AG04449 (cell line): ENCODE measurements at places on chromosomes 4 and X.

DNA sequence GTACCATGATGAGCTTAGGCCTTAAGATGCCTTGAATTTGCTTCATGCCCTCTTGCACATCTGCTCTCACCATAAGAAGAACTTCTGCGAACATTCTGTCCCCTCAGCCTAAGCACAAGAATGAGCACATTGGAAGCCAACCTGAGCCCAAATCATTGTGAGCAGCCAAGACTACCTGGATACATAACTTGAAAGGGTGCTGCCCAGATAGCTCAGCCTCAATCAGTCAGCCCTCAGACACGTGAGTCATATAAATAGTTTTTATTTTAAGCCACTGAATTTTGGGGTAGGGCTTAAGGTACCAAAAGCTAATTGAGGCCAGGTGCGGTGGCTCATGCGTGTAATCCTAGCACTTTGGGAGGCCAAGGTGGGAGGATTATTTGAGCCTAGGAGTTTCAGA, 27.5 kb upstream of the BBS12 start:
- DNase-seq = no peak

DNA sequence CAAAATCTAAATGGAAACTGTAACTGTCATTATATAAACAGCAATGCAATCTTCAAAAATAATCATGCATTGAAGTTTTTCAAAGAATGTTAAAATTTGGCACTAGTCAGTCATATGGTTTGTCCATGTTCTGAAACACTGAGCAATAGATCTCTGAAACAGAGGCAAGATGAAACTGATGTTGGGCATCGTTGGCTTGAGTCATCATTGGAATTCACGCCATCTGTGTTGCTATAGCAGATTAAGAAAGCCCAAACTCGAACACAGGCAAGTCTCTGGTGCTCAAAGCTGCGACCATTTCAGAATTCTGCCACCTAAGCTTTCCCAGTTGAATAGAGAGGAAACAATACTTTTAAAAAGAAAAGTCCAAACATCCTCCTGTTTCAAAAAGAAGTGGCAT, 114.1 kb upstream of the PPARGC1A start:
- no peak for DNase-seq

DNA sequence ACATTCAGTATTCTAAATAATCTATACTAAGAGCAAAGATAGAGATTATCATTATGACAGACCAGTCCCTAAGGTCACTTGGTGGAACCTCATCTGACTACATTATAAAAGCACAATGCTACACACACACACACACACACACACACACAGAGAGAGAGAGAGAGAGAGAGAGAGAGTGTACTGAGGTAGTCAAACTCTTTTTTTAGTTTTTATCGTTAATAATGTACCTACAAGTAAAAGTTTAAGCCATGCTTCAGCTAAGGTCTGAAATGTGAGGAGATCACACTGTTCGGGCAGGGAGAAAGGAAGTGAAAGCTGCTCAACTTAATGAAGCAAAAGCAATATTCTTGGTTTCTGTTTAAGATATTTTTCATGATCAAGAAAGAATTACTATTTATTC, 75.8 kb upstream of the CCDC160 start:
- DNase-seq = no peak

DNA sequence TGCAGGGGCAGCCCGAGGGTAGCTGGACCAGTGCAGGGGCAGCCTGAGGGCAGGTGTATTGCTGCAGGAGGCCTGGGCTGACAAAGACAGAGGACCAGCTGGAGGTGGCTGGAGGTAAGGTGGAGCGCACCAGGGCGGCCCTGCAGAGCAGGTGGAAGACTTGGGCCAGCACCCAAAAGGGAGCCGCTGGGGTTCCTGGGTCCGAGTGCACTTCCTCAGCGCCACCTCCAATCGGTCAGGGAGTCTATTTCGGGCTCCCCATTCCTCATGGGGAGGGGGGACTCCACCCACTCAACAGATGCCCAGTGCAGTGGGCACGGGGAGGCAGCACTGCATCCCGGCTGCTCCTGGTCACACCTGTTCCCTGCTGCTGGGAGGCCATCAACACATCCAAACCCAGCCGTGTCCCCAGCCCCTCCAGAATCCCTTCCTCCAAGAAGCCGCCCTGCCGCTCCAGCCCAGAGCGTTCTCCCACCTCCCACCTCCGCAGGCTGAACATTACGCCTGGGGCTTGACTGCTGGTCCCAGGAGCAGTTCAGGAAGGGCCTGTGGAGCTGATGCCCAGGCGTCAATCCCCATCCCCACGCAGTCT, 1.5 kb downstream of the LRPAP1 start:
- DNase-seq = no peak

DNA sequence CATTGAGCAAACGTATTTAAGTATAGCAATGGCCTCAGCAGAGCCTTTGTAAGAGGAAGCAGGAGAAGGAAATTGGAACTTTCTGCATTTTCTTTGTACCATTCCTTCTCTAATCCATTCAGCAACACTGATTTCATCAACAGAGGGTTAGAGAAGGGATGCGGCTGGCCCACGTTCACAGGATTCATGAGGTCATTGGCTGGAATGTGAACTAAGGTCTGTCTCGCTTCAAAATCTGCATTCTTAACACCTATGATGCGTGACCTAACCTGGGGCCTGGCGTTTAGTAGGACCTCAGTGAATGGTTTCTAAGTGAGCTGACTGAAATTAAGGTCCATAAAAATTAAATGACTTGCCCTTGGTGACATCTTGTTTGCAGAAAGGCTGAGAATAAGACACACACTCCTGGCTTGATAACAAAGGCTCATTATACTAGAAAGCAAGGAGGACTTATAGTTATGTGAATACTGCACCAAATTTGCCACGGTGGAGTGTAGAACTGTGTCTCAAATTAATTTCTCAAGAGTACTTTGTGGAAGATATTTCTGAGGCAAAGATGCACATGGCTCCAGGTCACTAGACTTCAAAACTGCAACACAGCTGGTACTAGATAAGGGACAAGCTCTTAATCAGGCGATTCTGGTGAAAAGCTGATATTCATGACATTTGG, 25.4 kb downstream of the FGFBP1 start:
- DNase-seq = no peak

DNA sequence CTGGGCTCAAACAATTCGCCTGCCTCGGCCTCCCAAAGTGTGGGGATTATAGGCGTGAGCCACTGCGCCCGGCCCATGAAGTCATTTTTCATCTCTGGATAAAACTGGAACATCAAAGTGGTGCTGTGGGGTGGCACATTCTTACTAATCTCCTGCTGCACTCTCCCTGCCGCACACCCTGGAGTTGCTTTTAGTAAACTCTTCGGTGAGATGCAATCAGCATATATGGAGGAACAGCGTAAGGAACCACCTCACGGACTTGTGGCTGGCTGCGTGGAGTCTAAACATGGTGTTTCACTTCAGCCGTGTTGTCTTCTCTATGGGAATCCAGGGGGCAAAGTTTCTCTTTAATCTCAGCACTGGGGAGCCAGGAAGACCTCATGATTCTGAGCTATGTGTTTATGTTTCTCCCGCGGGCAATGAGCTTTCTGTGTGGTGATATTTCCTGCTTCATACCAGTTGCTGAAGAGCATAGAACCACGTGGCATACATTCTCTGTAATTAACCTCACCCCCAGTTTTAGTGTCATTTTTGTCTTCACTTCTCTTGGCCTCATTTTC, 2.1 kb upstream of the RHOH start:
- no peak for DNase-seq

- no peak for DNase-seq
These were observed 193.7 kb downstream of the SPATA18 start for GRCh38 chr4:52244848-52245247.

DNA sequence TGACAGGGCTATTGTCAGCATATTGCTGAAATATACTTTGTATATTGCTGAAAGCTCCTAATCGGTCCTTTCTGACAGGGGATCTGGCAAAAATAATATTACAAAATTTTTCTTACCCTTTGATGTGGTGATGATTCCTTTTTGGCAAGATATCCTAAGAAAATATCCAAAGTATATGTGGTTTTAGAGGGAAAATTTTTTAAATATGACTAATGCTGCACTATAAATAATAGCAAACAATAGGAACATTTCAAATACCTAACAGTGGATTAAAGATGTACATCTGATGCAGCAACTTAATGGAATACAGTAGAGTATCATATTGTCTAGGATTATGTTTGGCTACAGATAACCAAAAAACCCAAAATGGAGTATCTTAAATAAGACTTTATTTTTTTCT, 49.6 kb downstream of the RRAGB start:
- no peak for DNase-seq
